Fibroblast of upper back skin (primary cell): ENCODE measurements at places on chromosomes 2 and 18.

DNA sequence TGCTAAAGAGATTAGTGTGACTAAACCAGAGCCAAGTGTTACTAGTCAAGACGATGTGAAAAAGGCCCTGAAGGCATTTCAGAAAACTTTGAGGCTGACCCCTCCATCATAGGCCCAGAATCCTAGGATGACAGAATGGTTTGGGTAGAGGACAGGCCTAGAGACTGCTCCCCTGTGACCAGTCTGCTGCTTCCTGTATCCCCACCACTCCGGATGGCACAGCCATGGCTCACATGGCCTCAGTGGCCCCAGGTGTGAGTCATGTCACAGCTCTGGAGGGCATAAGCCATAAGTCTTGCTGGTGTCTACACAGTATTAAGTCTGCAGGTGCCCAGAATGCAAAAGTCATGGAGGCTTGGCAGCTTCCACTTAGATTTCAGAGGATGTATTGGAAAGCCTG is 12.4 kb upstream of the STAT1 start:
- no peak for DNase-seq

GRCh38 chr2:20507166-20507692 is 60.4 kb downstream of the RHOB start:
- DNase-seq, result peak; percentile 33

- no peak for DNase-seq
These were observed 17.3 kb downstream of the RAB1A start for GRCh38 chr2:65112633-65113032.

DNA sequence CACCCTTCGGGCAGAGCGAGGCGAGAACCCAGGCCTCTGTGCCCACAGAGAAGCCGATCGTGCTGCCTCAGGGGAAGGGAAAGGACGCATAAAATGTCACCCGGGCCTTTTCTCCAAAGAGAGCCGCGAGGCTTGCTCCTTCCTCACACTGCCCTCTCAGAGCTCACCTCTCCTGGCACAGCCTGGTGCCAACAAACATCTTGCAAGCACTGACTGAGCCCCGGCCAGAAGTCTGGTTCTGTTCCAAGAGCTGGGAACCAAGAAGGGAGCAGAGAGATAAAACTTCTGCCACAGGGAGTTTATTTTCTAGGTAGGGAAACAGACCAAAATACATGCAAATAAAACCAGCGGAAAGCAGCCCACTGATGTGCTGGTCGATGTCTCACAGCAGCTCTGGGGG is 13.6 kb upstream of the ADI1 start:
- DNase-seq, result no peak

- DNase-seq, result no peak
These were observed 487.9 kb upstream of the ID2 start for GRCh38 chr2:8193686-8194615.

DNA sequence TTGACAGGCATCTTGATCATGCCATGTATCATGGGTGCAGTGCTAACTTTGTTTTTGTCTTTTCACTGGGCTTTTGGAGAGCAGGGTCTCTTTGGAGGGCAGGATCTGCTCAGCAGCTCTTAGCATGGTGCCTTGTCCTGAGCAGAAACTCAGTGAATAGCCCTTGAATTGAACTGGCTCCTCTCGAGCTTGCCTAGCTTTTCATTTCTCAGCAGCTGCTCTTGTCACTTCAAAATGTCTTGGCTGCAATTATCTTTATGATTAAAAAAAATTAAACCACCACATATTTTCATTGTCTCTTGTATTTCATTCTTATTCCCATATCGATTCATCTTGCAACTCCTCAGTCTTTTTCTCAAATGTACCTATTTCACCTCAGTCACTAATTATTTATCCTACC is 50.5 kb downstream of the CCDC85A start:
- no peak for DNase-seq

DNA sequence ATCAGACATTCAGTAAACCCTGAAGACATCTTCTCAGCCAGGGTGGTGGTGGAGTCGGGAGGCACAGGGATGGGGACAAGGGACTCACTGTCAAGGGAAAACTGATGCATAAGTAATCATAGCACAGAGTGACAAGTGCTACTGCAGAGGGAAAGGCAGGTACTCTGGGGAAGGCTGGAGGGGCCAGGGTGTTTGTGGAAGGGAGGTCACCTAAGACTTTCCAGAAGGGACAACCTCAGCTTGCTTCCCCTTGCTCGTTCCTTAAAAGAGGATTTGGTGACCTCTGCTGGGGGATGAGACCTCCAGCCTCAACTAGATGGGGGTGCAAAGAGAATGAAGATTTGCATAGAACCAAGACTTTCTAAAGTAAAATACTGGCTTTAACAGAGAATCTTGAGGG is 99.5 kb downstream of the SLC4A3 start:
- DNase-seq, result peak; percentile 24

DNA sequence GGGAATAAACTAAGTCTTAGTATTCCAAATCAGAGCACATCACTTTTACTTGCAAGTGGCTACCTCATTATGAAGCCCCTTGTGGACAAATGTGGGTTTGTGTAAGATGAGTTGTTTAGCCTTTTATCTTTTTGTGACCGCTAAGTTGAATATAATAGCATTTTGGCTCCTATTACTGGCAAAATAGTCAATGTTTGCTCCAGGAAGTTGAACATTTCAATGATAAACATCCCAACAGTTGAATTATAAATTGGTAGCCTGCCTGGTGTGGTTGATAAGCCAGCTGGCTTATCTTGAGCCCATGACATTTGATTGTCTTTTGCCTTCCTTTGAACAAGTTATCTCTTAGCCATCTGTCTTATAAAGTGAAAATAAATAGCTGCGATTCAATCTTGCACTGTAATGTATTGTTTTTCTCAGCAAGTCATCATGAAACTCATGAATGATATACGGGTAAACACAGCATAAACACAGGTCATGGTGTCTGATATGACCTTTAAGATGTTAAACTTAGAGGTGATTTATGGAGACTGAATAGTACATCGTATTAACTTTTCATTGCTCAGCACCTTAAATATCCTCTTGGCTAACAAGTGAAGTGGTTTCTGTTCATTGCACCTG is 338.4 kb downstream of the SOCS6 start:
- no peak for DNase-seq

- peak; percentile 22 for DNase-seq
These were observed 261.0 kb upstream of the CXCR4 start for GRCh38 chr2:136378712-136379595.

DNA sequence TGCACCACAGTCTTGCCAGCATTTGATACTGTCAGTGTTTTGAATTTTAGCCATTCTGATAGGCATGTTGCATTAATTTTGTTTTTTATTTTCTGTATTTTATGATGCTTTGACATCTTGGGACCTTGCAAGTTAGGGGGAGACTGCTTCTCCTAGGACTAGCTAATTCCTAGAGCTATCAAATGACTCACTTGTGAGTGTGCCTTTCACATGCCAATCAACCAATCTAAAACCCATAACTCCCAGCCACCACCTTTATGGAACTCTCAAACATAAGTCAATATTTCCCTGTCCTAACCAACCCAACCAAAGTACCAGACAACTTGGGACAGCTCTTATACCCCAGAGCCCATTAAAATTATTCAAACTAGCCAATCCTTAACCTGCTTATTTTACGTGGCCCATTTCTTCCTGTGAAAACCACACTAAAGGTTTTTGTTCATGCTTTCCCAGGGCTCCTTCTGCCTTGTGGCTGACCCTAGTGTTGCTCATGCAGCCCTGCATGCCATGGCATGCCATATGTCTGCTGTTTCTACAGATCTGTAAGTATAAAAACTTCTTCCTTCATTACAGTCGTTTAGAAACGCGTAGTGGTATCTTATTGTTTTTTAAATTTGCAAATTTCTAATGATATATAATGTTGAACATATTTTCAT is 230.1 kb downstream of the GPD2 start:
- no peak for DNase-seq

GRCh38 chr18:45777393-45777792 is 48.1 kb upstream of the SIGLEC15 start:
- peak; percentile 95 for DNase-seq

DNA sequence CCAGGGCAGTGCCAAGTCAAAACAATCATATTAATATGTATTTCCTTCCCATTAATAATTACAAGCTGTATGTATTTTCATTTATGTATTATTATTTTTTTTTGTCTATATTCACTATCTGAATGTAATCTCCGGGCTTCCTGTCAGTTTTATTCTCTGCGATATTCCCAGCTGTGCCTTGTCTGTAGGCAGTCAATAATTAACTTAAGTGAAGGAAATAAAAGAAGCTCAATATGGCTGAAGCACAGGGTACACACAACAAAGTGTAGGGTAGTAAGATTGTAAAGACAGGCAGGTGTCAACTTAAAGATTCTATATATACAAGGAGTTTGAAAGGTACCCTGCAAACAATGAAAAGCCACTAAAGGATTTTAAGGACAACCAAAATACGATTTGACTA is 122.9 kb downstream of the ROCK1 start:
- no peak for DNase-seq

DNA sequence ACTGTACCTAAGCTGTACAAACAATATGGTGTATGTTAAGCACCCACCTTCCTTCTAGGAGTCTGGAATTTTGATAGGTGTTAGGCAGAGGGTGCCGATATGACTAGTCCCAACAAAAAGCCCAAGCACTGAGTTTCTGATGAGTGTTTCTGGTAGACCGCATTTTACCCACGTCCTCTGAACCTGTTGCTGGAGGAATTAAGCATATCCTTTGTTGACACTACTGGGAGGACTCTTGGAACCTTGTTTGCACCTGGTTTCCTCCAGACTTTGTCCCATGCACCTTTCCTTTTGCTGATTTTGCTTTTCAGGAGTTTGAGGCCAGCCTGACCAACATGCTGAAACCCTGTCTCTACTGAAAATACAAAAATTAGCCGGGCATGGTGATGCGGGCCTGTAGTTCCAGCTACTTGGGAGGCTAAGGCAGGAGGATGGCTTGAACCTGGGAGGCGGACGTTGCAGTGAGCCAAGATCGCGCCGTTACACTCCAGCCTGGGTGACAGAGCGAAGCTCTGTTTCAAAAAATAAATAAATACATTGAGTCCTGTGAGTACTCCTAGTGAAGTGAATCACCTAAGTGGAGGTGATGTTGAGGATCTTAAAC is 11.4 kb upstream of the SPAST start:
- DNase-seq, result no peak

- no peak for DNase-seq
These were observed 5.4 kb downstream of the PID1 start for GRCh38 chr2:229265727-229266126.

DNA sequence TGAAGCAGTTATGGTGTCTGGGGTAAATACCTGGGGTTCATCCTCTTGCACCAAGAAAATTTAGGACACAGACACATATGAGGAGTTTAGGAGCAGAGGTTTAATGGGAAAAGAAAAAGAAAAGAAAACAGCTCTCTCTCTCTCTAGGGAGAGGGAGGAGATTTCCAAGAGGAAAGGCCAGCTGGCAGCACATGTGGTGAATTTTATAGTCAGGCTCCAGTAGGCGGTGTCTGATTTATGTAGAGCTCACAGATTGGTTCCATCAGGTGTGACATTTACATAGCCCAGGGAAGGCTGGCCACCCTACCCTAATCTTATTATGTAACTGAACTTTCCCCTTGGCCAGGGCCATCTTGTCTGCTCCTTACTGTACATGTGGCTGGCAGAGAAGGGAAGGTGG is 297.5 kb upstream of the RGPD4 start:
- peak; percentile 10 for DNase-seq

DNA sequence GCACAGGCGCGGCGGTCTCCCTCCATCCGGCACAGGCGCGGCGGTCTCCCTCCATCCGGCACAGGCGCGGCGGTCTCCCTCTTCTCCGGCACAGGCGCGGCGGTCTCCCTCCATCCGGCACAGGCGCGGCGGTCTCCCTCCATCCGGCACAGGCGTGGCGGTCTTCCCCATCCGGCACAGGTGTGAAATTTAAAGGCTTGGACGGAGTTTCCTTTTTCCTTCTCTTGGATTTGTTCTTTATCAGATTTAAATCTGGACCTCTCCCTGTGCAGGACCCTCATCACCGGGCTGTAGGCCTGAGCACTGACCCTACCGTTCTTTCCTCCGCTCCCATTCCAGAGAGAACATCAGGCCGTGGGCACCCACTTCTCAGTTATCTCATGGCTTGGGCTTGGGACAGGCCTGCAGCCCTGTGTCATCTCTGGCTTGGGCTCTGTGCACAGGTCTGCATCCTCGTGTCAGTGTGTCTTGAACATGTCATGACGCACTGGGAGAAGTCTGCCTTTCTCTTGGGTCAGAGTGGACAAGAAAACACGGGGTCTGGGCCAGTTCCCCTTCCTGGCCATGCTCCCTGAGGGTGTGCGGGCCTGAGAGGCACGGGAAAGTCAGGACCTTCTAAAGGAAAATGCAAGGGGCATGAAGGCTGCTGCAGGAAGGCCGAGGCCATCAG is 53.9 kb upstream of the PXDN start:
- no peak for DNase-seq

GRCh38 chr2:143787674-143788073 is 658.5 kb downstream of the ARHGAP15 start:
- DNase-seq, result no peak

GRCh38 chr18:29271501-29271900 is 1094.6 kb upstream of the CDH2 start:
- no peak for DNase-seq

DNA sequence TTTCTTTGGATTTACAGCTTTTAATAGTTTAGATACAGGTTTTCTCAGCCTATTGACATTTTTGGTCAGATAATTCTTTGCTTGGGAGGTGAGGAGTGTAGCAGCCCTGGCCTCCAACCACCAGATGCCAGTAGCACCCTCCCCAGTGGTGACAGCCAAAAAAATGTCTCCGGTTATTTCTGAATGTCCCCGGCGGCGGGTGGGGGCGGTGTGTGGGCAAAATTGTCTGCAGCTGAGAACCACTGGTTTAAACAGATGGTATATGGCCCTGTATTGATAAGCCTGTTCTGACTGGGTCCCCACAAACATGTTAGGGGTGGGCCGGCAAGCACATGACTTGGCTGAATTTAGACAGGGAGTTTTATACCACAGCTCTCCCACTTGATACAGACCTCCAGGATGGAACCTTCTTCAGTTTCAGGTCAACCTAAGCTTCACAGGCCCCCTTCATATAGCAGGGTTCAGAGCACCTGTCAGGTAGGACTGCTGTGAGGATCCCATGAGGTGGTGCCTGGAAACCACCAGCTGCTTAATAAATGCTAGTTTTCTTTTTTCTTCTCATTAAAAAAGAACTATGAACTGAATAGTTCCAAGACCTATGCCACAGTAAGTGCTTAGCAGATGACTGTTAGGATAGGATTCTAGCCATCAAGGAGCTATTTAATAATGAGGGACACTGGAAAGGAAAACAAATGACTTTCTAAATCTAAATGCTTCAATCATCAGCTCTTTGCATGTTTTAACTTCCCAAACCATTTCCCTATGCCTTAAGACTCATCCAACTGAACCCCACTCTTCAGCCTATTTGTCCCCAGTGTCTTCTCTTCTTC is 18.1 kb downstream of the LPIN2 start:
- no peak for DNase-seq

DNA sequence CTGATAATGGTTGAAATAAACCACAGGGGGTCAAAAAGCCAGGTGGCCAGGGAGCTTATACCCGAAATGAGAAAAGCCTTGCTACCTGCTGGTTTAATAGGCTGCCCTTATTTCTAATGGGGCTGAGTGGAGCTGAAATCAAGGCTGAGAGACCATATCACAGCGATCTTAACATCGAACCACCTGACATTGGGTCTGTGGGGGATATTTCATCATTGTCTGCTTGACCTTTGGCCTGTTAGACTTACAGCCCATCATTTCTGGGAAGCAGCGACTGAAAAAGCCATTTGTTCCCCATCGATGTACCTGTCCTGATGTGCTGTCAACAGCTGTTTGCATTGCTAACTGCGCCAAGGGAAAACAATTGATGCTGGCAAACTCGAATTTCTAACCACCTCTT is 199.7 kb upstream of the SLC14A2 start:
- DNase-seq, result no peak
